Uterus (tissue), 4 donors: ENCODE measurements at places on chromosomes 4 and X. TPM values are rescaled to one million over a fixed set of nuclear protein-coding genes. Genes with fewer than 3 reads are reported as not detected.
A peak's percentile ranks its signal among the peaks of the same experiment; 100 is the strongest.

TEX13D gene
- not detected for total RNA-seq

SERPINA7 gene
- not detected for total RNA-seq

ITIH6 gene
- not detected for total RNA-seq

HTT gene
- 81.4 TPM for total RNA-seq

INTU gene
- 16.1 TPM for total RNA-seq

NLRP2B gene
- total RNA-seq: not detected

FAAH2 gene
- total RNA-seq: 0.85 TPM

BEND2 gene
- not detected for total RNA-seq

- DNase-seq: peak; percentile 98
Observed at GRCh38 chr4:73069338-73070073, at the start of gene COX18. Gene COX18 (minus strand): TSS chr4:73069716. CDS start chr4:73069649, 67 bp downstream.

- DNase-seq: no peak
Observed at GRCh38 chr4:106424426-106424825, 55.8 kb upstream of the GIMD1 start.

- no peak for DNase-seq
Observed at GRCh38 chr4:176262243-176262642, 6.8 kb downstream of the ASB5 start.

- no peak for DNase-seq
Observed at GRCh38 chr4:101066626-101067170, 280.6 kb downstream of the PPP3CA start.

- no peak for DNase-seq
Observed at GRCh38 chr4:139769364-139769763, 103.7 kb downstream of the MGST2 start.

- no peak for DNase-seq
Observed at GRCh38 chr4:113574636-113575103, 186.9 kb downstream of the CAMK2D start.

GRCh38 chr4:114368751-114369150 lies 229.9 kb upstream of the UGT8 start:
- no peak for DNase-seq

DNA sequence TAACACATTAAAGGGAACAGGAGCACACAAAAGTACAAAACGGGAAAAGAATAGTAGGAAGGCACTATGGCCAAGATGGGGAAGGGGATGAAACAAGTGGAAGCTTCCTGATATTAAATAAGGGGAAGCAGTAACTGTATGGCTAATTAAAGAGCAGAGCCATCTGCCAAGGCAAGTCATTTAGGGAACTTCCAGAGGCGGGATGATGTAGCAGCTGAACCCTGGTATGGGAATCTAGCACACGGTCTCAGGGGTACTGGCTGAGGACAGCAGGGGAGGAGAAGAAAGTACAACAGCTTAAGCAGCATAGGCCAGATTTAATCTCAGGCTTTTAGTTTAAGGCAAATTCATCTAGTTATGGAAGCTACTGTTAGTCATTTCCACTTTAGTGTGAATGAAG lies 59.1 kb downstream of the IGFBP7 start:
- no peak for DNase-seq

DNA sequence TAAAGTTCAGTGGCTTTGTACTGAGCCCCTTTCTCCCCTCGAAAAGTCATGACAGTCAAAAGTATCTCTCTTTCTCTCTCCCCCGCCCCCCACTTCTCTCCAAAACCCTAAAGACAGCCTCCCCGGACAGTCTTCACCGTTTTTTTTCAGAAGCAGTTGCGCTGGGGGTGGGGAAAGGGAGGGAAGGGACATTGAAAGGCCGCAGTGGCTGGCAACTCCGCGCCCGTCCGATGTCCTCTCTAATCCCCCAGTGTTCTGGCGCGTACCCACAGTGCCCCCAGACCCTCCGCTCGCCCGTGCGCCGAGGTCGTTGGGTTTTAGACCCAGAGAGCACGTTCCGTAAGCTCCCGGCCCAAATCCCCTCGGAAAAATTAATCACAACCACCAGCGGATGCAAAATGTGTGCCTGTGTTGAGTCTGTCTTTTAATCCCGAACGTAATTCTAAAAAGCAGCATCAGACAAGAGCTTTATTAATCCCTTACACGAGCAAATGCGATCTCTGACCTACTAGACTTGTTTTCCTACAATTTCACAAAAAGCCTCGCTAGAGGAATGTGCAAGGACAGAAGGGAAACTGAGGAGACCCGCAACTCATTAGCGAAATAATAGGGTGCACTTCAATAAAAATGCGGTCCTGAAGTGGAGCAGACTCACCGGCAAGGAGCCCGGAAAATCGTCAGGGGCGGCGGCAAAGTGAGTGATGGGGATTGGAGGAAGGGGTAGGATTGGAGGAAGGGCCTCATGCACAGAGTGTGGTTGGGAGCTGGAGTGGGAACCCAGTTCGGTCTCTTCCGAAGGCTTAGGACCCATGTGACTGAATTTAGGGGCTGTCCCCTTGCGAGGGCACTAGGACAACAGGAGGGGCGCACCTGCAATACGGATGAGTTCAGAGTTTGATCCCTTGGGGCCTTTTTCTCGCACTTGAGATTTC lies 12.2 kb upstream of the PRDM8 start:
- peak; percentile 40 for DNase-seq

DNA sequence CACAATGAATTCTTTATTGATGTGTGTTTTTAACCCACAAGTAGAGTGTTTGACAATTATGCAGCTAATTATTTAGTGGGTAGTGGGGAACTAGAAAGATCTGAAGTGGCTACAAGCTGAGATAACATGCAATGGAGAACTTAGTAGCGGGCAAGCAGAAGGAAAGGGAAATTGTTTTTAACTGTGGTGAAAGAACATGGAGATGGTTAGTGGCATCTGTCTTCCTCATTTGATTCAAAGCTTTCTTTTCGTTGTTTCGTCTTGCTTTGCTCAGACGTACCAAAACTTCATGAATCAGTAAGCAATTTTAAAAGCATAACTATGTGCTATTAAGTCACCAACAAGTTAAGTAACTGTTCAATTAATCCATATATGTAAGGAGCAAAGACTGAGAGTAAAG lies 169.9 kb downstream of the BANK1 start:
- DNase-seq: no peak

DNA sequence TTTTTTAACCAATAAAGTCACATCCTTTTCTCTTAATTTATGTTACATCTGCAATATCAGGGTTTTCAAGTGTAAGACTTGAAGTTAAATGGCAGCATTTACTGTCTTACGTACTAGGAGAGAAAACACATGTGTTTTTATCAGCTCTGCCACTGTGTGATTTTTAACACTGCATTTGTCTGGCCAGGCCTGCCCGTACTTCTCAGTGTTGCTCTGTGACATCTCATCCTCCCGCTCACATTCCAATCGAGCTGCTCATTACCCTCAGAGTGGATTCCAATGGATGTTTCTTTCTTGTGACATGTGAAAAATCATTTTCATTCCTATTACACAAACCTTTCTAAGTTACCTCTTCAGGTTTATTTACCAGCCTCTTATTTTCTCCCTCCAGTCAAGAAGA lies 420.3 kb downstream of the FAT4 start:
- no peak for DNase-seq

- DNase-seq: no peak
Observed at GRCh38 chr4:41430792-41431191, 107.2 kb upstream of the LIMCH1 start.

DNA sequence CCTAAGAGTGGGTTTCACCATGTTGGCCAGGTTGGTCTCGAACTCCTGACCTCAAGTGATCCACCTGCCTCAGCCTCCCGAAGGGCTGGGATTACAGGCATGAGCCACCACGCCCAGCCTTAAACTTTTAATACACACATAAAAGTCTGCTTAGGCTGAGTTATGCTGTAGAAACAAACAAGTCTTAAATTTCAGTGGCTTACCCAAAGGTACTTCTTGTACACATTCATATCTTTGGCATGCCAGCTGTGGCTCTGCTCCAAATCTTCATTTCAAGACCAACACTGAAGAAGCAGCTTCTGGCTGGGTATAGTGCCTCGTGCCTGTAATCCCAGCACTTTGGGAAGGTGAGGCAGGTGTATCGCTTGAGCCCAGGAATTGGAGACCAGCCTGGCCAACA lies 80.3 kb downstream of the PPEF2 start:
- DNase-seq: no peak

DNA sequence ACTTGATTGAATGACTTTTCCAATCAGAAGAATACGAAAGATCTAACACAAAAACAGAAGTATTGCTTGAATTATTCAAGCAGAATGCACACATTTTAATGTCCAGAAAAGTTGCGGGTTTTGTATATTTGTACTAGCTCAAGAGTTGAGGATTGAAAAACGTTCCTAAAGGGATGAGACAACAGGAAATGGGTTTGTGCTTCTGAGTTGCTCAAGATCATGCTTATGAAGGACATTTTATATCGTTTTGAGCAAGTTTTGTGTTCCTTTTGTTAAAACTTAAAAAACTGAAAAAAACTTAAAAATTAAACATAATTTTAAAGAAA lies 353 bp upstream of the SMIM10 start:
- DNase-seq: no peak

- no peak for DNase-seq
Observed at GRCh38 chr4:98516042-98516440, 142.4 kb downstream of the TSPAN5 start.

- DNase-seq: no peak
Observed at GRCh38 chr4:78567500-78568060, 16.0 kb downstream of the ANXA3 start.

DNA sequence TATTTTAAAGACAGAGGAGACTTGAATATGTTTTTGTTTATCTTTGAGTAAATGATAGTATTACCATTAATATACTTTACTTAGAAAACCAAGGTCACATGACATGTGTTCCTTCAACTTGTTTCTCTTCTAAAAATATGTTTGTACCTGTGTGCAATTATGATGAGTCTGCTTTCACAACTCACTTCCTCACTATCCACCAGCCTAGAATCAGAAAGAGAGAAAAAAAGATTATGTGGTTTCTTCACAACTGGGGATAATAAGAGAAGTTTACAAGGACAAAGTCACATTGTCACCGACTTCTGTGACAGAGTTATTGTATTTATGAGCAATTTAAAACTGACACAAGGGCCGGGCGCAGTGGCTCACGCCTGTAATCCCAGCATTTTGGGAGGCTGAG lies 1112.1 kb downstream of the RPA4 start:
- no peak for DNase-seq

DNA sequence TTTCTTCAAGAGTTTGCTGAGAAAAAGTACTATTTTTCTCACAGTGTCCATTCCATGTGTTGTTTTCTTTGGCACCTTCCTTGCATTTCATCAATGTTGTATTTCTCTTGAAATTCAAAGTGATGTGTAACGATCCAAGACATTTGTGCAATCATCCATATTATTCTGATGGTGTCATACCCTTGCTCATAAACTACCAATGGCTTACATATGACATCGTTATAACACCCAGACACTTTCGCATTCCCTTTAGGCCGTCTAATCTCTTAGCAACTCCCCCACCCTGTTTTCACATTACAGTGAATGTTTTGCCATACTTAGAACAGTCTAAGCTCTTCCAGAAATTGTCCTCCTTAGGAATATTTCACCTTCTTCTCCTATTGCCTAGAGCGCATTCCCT lies 1779.0 kb downstream of the PCDH7 start:
- DNase-seq: no peak
